Activated CD4-positive, alpha-beta T cell treated with anti-CD3 and anti-CD28 coated beads, Interleukin-2, amount 50 U/mL, for 4 hours (primary cell): ENCODE measurements at places on chromosomes 16 and 17.

DNA sequence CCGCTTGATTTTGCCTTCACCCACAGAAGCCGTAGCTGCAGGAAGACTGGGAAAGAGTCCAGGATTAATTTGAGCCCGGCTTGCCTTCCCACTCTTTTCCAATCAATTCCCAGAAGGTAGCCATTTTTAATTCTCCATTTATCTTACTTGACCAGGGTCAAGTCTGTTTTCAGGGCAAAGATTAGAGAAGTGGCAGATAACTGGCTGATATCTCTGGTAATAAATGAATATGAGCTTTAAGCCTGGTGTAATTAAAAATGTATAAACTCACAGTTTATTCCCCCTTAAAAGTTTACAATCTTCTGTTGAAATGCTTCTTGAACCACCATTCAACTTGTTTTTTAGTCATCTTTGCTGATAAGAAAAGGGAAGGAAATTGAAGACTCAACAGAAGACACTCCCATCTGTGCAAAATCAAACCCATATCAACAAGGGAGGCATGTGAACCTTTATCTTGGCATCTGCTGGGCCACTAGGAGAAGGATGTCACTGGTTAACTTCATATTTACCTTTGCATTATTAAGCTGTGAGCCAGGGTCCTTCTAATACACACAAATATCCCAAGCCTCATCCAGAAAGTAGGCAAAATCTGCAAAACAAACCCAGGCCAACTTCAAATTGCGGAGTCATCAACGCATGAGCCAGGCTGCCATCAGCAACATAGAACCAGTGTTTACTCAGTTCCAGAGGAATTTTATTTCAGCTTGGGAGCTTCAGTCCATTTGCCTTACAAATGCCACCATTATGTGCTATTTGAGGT is 314.6 kb upstream of the MAF start:
- DNase-seq, result no peak

DNA sequence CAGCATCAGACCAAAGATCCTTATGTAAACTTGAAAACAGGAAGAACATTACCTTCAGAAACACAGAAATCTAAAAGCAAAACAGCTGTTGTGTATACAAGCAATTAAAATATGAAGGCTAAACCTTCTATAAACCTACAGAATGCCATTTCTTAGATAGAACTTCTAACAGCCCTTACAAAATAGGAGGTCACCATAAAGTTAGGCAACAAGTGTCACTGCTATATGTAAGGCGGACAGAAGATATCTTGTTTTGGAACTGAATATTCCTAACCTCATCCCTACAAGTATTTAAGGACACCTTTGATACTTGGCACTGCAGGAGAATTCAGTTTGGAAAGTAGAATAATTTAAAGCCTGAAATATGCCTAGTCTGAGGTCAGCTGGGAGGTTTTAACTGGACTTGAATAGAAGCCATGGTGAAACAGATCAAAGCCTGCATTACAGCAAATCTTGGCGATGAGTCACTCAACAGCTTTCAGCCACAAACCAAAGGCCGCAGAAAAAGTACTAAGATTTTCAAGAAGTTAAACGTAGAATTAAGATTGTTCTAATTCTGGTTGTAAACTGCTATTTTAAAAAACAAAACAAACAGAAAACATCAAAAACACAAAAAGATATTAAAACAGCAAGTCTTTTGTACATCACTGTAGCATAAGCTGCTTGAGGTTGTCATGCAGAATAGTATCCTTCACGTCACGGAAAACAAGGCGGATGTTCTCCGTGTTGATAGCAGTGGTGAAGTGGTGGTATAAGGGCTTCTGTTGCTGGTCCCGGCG is 42.7 kb downstream of the GNA13 start:
- DNase-seq, result no peak

GRCh38 chr17:63399316-63399715 is 46.8 kb downstream of the CYB561 start:
- no peak for DNase-seq

DNA sequence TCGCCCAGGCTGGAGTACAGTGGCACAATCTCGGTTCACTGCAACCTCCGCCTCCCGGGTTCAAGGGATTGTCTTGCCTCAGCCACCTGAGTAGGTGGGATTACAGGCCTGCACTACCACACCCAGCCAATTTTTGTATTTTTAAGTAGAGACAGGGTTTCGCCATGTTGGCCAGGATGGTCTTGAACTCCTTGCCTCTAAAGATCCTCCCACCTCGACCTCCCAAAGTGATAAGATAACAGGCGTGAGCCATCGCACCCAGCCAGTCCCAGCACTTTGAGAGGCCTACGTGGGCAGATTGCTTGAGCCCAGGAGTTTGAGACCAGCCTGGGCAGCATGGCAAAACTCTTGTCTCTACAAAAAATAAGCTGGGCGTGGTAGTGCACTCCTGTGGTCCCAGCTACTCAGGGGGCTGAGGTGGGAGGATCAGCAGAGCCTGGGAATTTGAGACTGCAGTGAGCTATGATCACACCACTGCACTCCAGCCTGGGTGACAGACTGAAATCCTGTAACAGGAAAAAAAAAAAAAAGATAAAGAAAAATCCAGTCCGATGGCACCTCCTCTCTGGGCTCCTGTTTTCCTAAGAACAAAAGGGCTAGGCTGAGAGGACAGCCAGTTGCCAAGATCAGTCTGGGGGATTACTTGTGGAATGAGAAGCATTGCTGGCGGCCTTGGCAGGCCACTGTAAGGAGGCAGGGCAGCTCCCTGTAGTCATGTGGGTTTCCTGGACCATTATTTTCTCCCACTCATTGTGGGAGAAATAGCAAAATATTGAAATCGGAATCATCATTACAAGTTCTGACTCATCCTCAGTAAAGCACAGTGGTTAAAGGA is 3.0 kb upstream of the PIPOX start:
- DNase-seq, result no peak

GRCh38 chr16:27164352-27164751 is 39.0 kb upstream of the KDM8 start:
- no peak for DNase-seq

- DNase-seq, result no peak
Measured at GRCh38 chr16:11183035-11183812, 72.8 kb downstream of the SOCS1 start.

- DNase-seq, result no peak
Measured at GRCh38 chr17:4386406-4386805, 19.9 kb upstream of the UBE2G1 start.

DNA sequence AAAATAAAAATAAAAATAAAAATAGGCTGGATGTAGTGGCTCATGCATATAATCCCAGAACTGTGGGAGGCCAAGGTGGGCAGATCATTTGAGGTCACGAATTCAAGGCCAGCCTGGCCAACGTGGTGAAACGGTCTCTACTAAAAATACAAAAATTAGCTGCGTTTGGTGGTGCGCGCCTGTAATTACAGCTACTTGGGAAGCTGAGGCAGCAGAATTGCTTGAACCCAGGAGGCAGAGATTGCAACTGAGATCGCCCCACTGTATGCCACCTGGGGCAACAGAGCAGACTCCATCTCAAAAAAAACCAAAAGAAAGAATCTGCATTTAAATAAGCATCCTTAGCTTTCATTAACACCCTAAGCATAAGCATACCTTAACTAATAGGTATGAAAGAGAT is 33.8 kb downstream of the YWHAE start:
- DNase-seq, result no peak
